Activated effector memory CD4-positive, alpha-beta T cell treated with anti-CD3 and anti-CD28 coated beads, Interleukin-2, amount 50 U/mL, for 16 hours (primary cell): ENCODE measurements at places on chromosomes 13 and 19.

- DNase-seq: peak; percentile 64
Measured at GRCh38 chr13:23020246-23020843, 160.4 kb upstream of the SGCG start.

DNA sequence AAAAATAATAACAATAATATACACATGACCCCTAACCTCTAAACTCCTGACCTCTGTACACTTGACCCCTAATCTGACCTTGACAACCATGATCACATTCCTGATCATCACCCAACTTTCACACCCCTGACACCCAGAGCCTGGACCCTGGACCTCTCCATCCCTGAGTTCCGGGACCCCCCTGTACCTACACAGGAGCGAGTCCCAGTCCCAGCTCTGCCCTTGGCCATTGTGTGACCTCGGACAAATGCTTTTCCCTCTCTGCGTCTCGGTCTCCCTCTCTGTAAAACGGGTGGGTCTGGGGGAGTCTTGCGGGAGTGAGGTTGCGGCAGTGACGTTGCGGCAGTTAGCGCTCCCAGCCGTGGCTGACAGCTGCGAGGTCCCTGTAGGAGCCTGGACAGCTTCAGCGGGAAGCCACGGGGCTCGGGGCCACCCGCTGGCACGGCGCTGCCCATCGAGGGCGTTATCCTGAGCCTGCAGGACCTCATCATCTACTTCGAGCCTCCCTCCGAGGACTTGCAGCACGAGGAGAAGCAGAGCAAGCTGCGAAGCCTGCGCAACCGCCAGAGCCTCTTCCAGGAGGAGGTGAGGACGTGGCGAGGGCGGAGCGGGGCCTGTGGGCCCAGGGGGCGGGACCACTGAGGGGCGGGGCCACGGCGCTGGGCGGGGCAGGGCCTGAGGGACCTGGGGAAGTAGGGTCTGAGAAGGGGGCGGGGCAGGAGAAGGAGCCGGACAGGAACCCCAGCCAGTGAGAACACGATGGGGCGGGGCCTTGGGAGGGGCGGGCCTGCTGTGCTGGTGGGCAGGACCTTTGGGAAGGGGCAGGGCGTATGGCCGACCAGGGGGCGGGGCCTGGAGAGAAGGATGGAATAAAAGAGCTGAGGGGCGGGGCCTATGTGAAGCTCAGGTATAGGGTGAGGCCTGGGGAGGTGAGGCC, 19.2 kb downstream of the RYR1 start:
- DNase-seq: no peak

GRCh38 chr13:76672420-76672819, 213.8 kb downstream of the KCTD12 start:
- DNase-seq: no peak

- no peak for DNase-seq
Measured at GRCh38 chr13:73106513-73107178, 47.8 kb downstream of the KLF5 start.

DNA sequence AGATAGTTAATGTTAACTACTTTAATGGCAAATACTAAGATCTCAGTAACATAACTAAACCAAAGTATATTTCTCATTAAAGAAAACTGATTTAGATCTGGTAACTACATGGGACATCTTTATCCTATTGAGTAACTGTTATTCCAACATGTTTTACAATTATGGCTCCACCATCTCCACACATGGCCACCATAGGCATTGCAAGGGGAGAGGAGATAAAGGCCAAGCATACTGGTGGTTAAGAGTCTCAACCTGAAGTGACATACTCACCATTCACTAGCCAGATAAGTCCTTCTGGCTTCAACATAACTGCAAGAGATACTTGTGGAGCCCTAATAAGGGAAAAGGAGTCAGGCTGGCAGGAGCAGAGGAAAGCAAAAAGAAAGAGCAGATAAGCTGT, 1586.4 kb upstream of the SPRY2 start:
- DNase-seq: no peak

DNA sequence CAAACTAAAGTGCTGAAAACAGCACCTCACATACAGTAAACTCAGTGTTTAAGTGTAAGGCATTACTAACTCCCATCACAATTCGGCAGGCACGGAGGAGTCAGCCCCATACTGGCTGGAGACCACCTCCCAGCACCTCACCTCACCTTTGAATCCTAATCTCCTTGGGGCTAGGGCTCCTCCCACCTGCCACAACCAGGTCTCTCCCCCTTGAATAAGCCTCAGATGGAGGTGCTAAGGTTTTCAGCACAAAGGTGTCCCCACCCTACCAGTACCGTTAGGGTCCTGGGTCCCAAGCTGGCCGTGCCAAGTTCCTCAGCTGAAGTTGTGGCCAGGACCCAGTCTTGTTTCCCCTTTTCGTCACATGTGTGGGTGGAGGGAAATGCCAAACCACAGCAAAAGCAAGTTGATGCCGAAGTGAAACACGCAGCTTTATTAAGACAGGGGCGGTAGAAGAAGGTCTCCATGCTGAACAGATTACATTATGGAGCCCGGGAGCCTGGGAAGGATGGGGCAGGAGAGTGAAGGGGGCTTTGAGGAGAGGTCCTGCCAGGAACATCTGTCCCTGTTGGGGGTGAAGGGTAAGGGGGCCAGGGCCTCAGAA, at the start of gene IGFLR1:
Gene IGFLR1 (minus strand): TSS at position 332 of the 604 bp plus-strand sequence. CDS start 1,272 bp downstream, outside the sequence.
- DNase-seq: peak; percentile 90

- peak; percentile 70 for DNase-seq
Measured at GRCh38 chr19:34317311-34317927, 47.6 kb upstream of the GPI start.

DNA sequence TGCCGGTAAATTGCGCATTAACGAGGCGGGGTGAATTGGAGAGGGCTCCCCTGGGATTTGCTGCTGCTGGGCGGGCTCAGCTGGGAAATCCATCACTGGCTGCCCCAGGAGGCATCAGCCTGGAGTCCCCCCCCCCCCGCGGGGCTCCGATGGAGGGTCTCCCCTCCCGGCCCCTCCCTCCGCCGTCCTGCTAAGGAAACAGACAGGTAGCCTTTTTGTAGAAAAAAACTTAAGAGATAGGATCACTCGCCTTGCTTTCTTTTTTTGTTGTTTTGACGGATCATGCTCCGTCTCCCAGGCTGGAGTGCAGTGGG, 6.8 kb downstream of the TLE6 start:
- no peak for DNase-seq

- DNase-seq: no peak
Measured at GRCh38 chr13:31952641-31953380, 78.8 kb upstream of the FRY start.

DNA sequence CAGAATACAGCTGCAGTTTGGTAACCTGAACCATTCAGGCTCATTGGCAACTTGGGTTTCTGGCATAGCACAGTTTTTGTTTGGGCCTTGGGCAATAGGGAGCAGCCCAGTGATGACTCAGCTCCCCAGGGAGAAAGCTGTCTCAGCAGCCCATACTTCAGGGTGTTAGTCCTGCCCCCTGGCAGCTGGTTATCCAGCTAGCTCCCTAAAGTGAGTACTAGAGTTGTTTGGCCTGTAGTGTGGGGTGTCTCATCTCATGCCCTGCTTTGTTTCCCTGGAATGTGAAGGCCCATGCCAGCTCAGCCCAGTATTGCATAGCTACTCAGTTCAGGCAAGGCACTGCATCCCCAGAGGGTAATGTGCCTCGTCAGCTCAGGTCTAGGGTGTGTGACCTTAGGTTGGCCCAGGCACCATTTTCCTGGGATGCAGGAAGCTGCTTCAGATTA, 18.2 kb upstream of the ZNF543 start:
- no peak for DNase-seq

- DNase-seq: peak; percentile 91
Measured at GRCh38 chr19:10270616-10271394, at the start of gene ICAM1. TSS of gene ICAM1 (plus strand) at chr19:10271120. CDS start at chr19:10271160, 40 bp downstream.

GRCh38 chr13:23845105-23845725, 44.0 kb downstream of the MIPEP start:
- no peak for DNase-seq

GRCh38 chr19:41795031-41795461, 1.3 kb upstream of the CEACAM3 start:
- DNase-seq: peak; percentile 81

DNA sequence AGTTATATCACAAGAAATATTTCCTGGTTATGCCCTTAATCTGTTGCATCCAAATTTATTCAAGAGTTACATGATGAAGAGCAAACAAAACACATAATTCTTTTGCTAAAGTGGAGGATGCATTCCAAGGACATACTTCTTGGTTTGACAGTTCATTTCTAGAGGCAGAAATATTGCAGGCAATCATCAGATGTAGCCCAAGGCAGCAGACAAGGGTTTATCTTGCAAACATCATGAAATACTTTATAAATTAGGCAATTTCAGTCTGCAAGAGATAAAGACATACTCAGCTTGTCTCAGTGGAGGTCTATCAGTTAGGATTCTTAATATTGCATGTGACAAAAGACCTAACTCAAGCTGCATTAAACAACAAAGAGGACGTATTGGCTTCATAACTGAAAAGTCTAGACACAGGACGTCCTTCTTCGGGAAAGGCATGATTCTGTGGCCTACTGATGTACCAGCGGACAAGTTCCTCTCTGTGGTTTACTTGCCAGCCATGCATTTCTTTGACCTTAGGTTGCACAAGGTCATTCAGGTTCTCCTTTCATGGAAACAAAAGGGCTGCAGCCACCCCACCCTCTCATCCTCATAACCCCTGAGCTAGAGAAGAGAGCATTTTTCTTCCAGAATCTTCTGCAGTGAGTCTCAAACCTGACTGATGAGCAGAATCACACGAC, 204.1 kb downstream of the KATNAL1 start:
- DNase-seq: no peak

DNA sequence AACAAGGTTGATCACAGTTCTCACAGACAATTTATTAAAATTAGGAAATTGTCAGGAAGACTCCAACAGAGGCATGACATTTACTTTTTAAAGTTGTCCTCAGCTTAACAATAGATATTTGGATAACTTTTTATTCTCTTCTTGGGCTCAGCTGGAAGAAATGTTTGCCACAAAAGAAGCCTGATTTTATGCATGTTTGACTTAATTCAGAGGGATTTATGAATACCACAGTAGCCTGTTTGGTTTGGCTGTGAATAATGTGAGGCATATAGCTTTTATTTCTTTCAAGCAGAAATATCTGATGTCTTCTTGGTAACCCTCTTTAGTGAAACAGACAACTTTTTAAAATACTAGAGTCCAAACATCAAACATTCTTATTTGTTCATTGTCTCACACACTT, 1464.5 kb upstream of the SLC10A2 start:
- DNase-seq: no peak

GRCh38 chr13:51158365-51158764, 47.3 kb upstream of the C13orf42 start:
- DNase-seq: no peak

DNA sequence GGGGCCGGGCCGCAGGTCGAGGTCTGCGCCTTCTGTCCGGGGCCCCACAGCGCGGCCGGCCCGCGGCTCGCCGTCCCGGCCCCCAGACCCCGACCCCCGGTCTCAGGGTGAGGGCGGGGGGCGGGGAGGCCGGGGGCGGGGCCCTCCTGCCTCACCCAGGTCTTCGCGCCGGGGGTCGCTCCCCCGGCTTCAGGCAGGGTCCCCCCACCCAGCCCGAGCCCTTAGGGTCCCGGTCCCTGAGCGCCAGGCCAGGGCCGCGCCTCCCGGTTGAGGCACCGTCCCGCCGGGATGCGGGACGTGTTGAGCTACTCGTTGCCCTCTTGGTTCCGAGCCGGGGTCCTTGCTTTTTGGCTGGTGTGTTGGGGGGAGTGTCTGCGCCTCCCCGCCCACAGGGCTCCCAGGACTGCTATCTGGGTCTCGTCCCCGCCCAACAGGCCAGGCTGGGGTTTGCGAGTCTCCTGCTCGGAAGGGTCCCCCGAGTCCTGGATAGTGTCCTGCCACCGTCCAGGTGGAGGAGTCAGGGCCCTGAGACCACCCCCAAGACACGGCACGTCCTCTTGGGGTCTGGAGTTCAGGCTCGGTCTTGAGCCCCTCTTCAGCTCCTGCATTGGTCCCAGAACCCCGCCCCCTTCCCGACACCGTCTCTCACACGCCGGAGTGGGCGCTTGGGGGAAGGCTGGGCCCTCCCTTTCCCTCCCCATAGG, 452 bp downstream of the PIAS4 start:
- peak; percentile 74 for DNase-seq

DNA sequence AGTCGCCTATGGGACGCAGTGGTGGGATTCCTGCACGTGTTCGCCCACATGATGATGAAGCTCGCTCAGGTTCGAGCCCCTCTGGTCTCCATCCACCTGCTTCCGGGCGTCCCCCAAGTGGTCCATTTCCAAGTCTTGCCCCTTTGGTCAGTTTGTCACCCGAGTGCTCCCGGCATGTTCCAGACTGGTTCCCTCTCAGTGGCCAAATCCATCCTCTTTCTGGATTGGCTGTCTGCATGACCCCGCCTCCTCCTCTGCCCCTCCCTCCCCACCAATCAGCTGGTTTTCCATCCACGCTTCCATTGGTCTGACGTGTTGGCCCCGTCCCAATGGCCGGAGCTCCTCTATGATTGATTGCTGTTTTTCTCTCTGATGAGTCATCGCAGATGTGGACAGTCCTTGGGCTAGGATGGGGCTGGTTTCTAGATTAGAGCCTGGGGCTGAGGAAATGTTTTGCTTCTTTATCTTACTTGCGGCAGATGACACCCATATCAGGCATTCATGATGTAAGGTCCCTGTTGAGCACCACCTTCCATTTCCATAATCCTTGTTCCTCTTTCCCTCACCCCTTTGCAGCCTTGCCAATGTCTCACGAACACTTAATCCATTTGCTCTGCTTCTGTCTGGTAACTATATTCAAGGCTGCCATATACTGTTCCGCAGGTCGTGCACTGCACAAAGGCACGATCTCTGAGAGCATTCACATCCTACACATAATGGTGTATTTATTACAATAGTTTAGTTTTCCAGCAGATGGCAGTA, 73.8 kb downstream of the MAP4K1 start:
- DNase-seq: no peak

DNA sequence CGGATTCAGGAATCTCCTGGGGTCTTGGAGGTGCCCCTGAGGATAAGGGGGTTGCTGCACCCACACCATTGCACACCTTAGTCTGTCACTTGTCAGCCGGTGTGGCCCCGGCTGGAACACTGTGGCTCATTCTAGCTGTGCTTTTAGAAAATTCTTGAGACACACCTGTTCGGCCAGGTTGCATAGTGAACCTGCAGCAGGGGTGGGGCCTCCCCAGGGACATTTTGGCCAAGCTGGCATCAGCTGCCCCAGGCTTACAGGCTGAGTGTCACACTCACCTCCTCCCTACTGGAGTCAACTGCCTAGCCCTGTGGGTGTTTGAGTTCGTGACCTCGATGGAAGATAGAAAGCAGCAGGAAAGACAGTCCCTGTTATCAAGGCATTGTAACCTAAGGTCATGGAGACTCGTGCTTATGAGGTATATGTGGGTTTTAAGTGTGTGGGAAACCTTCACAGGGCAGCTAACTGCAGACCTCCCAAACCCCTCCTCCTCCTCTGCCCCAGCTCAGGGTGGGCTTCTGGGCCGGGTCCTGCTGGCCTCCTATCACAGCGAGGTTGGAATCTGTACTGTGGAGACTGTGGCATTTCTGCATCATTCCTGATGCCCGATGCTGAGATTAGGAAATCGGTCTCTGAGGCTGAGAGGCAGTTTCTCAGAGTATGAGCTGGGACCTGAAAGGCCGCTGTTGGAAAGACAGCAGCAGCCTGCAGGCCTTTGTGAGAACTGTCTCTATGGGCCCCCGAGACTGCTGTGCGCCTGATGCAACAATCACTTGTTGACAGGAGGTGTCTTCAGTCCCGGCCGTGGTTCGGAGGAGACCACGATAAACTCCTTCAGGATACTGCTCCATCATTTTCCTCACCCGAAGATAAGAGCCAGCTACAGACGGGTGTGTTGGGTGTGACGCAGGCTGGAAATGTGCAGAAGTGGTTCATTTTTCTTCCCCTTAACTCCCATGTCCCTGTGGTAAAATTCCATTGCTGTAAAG, 72.2 kb downstream of the ATP11A start:
- no peak for DNase-seq

- no peak for DNase-seq
Measured at GRCh38 chr13:91079176-91079575, 268.3 kb upstream of the MIR17HG start.

- DNase-seq: no peak
Measured at GRCh38 chr19:15318241-15318691, 14.1 kb downstream of the BRD4 start.
